Stimulated activated CD4-positive, alpha-beta T cell treated with anti-CD3 and anti-CD28 coated beads, Interleukin-12 subunit alpha, Interleukin-12 subunit beta, amount 100 ng/mL, for 24 hours (primary cell): ENCODE measurements at places on chromosomes 2 and 18.

- no peak for DNase-seq
Measured at GRCh38 chr18:71442731-71443141, 1101.4 kb downstream of the CBLN2 start.

GRCh38 chr2:220961143-220961860 lies 610.8 kb downstream of the EPHA4 start:
- no peak for DNase-seq

GRCh38 chr2:68862889-68863288 lies 8.3 kb downstream of the BMP10 start:
- no peak for DNase-seq

GRCh38 chr2:223612501-223612900 lies 10.3 kb upstream of the SCG2 start:
- DNase-seq: no peak

DNA sequence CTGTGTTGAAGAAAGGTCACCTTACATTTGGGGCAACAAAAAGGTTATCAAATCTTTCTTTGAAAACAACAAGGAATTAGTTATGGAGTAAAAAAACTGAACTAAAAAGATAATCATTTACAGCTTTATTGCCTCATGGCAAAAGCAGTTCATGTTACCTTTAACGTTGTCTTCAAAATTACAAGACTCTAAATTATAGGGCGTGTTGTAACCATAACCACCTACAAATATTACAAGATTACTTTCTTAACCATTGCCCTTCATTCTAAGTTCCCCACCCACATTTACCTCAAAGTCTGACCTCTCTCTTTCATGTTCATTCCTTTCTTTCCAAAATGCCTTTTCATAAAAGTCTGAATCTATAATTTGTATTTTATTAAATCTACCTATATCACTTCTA lies 74.6 kb upstream of the LRATD1 start:
- DNase-seq: no peak
